ENCODE measurements at places on chromosomes 7 and 10.

GRCh38 chr7:30323006-30323355 is 38.6 kb downstream of the ZNRF2 start:
- no peak for DNase-seq

DNA sequence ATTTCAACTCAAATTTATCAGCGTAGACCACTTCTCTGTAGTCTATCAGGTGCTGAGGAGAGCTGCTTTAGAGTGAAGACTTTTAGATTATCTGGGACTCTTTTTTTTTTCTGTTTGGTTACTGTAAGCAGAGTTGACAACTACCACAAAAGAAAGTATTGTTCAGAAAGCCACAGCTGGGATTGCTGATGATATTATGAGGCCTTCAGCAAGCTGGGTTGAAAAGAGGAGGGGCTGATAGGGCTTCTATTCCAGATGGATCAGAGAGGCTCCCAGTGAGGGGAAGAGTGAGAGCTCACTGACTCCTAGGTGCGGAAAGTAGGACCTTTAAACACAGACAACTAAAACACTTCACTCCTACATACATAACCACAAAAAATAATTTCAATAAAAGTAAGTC is 188.5 kb upstream of the FERD3L start:
- no peak for DNase-seq

DNA sequence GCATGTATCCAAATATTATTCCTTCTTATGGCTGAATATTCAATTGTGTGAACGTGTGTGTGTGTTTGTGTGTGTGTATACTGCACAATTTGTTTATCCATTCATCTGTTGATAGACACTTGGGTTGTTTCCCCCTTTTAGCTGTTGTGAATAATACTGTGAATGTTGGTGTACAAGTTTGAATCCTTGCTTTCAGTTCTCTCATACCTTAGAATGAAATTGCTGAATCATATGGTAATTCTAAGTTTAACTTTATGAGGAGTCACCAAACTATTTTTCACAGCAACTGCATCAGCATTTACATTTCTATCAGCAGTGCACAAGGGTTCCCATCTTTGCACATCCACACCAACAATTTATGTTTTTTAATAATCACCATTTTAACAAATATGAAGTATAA is 86.9 kb upstream of the GATAD1 start:
- no peak for DNase-seq

DNA sequence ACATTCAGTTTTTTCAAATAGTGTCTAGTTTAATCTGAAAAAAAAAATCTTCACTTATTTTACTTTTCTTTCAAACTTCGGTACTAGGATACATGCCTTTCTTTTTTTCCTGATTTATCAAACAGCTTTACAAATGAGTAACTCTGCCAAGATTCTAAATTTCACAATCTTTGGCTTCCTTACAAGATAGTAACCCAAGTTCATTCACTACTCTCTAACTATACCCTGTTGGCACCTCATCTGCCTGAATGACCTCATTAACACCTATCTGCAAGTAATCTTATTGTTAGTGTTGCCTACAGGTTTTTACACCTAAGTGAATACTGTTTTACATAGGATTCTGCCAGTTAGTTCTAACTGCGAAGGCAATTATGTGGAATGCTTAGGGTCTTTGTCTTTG is 159.8 kb downstream of the FOXP2 start:
- DNase-seq = no peak

DNA sequence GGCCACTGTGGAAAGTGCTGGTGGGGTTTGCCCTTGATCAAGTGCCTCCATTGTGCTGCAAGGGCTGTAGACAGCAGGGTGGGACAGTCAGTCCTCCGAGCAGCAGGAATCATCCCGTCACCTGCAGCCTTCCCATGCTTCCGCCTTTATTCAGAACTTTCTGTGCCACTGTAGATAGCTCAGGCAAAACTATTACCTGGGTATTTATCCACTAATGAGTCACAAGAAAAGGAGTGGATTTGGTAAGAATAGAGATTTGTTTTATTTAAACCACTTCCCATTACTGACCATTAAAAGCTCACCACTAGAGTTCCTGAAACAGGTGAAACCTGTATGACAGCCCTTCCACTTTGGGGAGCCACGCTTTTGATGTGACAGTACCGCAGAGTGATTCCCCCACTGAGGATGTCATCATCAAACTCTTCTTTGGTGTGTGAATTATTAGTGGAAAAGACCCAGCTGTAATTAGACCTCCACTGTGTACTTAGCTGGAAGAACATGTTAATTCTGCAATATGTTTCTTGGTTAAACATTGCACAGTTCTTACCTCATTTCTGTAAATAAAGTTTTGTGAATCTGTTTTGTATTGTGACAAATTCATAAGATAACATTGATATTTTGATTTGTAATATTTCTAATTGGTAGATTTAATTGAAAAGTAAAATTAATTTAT is 208.8 kb downstream of the MLLT10 start:
- no peak for DNase-seq

- no peak for DNase-seq
Measured at GRCh38 chr7:36611703-36612102, 112.6 kb downstream of the AOAH start.

GRCh38 chr10:47458466-47459154 is 25.3 kb downstream of the ANXA8 start:
- DNase-seq = no peak

GRCh38 chr10:71525092-71525491 is 128.4 kb downstream of the CDH23 start:
- DNase-seq = no peak

- DNase-seq = no peak
Measured at GRCh38 chr7:157889480-157889879, 552.7 kb downstream of the DNAJB6 start.

- no peak for DNase-seq
Measured at GRCh38 chr10:118664321-118664720, 68.9 kb upstream of the PRLHR start.

GRCh38 chr10:120658943-120659885 is 191.9 kb upstream of the WDR11 start:
- no peak for DNase-seq
